ENCODE measurements at places on chromosomes 3 and 15.

DNA sequence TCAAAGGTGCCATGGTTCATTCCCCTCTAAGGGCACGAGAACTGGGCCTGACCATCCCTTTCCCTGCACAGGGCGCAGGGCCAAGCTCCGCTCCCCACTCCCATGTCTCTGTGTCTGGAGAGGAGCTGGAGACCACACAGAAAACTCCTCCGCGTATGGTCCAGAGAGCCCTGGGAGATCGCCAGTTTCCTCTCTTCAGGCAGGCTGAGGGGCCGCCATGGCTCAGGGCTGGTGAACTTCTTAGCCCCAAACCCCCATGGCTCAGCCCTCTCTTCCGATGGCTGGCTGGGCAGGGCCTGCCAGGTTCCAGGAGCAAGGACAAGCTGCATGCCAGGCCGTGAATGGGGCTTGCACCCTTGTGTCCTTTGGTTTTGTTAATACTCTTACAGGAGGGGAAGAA is 52.9 kb downstream of the EXOG start:
- no peak for DNase-seq

DNA sequence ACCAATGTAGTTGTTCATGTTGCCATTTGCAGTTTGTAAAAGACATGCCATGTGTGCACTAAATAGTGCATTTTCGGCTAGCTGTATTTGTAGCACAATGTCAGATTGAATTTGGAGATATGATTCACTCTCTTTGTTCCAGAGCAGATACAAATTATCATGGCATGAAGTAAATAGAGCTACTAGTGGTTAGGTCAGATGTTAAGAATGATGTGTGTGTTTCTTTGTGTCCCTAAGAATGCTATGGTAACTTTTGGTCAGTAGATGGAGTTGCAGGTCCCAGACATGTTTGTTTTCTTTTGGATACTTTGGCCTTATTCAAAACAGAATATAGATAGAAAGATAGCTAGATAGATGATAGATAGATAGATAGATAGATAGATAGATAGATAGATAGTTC is 595.8 kb downstream of the NLGN1 start:
- no peak for DNase-seq

DNA sequence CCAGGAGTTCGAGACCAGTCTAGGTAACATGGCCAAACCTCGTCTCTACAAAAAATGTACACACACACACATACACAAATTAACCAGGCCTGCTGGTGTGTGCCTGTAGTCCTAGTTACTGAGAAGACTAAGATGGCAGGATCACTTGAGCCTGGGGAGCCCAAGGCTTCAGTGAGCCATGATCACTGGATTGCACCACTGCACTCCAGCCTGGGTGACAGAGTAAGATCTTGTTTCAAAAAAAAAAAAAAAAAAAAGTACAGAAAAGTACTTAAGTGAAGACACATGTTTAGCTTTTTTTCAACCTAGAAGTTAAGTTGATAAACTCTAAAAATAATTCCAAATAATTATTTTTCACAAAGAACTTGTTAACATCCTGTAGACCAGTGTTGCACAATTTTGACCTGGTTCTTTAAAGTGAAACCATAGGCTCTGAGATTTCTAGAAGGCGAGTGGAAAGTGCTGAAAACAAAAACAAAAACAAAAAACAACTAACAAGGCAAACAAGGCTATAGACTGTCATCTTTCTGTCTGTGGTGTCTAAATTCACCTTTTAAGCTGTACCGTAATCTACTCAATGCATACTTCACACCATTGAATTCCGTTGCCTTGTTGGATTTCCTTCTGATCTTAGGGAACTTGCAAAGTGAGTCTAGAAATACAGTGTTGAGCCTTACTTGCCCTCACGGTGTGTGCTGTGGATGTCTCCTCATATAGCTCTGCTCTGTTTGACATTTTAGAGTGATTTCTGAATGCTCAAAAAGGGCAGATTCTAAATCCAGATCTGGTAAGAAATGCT is 63.5 kb downstream of the CHST2 start:
- DNase-seq, result no peak

DNA sequence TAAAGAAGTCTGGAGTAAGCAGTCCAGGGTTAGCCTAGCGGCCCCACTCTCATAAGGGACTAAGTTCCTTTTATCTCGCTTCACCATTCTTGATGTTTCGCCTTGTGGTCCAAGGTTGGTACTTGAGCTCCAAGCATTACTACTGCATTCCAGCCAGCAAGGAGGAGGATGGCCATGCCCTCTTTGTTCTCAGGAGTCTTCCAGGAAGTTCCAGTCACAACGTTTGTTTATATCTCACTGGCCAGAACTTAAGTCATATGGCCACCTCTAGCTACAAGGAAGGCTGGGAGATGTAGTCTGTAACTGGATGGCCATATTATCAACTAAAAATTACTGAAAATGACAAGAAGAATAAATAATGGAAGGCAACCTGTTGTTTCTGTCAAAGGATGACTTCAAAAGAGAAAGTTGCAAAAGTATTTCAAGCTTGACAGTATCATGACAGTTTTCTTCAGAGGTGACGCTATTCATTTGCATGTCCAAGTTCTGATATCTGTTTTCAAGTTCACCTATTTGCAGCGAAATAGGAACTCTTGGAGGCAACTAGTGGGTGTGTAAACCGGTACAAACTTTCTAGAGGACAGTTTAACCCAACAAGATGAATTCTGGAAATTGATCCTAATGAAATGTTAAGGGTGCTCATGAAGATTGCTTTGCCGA is 118.6 kb downstream of the PGPEP1L start:
- no peak for DNase-seq

All from inflammatory macrophage treated with lipopolysaccharide for 1 hour (primary cell).